Right renal cortex interstitium (tissue), 3 donors: ENCODE measurements at places on chromosomes 2 and 18.

DNA sequence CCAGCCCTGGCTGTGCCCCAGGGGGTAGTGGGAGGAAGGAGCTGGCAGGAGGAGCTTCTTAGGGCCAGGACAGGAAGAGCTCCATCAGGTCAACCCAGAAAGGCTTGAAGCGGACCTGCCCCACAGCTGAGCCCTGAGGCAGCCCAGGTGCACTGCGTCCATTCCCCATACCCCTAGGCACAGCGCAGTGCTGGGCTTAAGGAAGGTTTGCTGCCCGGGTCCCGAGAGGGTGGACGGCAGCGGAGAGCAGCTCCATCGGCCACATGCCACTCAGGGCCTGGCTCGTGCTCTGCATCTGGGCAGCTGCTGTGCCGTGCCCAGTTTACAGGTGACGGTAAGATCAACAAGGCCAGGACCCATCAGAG, 26.4 kb downstream of the DNMT3A start:
- no peak for DNase-seq

DNA sequence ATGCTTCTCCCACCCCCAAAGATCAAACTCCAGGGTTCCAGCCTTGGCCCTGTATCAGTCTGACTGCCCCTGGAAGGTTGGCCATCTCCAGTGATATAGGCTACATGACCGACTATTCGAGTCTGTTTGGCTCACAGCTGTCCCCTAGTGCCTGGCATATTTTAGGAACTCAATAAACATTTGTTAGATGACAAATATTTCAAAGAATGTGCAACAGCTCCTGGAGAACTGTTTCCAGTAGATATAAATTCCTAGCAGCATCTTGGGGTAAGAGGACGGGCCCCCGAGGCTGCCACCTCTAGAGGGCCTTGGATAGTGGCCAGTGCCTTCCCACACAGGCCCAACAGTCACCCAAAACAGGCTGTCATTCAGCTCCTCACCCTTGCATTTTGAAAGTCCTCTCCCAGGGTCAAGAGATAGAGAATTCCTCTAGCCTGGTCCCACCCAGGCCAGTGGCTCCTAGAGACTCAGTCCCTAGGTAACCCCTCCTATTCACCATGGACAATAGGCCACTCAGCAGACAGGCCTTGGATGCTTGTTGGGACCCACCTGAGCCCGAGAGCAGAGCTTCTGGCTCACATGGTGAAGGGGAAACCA, 45.1 kb upstream of the ATP6V1B1 start:
- DNase-seq, result no peak

DNA sequence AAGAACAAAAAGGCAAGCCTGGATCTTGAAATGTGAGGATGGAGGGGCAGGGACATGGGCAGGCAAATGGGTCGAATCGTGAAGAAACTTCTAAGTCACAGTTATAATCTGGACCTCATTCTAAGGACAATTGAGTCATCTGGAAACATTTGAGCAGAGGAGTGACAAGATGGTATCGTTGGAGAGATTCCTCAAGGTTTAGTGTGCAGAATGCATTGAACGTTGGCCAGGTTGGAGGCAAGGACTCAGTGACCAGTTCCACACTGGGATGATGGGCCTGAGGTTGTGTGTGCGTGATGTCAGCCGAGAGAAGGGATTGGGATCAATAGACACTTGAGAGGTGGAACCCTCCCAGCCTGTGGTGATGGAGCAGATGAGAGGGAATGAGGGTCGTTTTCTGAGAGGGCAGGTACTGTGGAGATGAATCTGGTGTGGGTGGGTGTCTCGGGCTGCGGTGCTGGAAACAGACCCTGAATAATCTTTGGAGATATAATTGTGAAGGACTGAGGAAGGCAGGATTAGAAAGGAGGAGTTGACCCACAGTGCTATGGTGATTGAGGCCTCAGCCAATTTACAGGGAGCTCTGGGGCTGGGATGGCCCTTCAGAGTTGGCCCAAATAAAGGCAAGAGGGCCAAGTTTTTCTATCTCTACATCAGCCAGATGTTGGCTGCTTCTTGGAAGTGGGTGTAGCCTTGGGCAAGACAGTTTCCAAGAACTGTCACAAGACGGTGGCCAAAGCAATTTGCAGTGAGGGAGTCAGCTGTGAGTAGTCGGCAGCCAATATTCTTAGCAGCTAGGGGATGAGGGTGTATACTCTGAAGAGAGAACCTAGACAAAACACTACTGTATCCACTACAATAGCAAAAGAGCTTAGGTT, 5.8 kb upstream of the ZNF532 start:
- DNase-seq, result no peak

- DNase-seq, result no peak
Measured at GRCh38 chr2:122019724-122020123, 264.3 kb downstream of the TSN start.

- no peak for DNase-seq
Measured at GRCh38 chr2:239684271-239684810, 283.5 kb upstream of the HDAC4 start.

DNA sequence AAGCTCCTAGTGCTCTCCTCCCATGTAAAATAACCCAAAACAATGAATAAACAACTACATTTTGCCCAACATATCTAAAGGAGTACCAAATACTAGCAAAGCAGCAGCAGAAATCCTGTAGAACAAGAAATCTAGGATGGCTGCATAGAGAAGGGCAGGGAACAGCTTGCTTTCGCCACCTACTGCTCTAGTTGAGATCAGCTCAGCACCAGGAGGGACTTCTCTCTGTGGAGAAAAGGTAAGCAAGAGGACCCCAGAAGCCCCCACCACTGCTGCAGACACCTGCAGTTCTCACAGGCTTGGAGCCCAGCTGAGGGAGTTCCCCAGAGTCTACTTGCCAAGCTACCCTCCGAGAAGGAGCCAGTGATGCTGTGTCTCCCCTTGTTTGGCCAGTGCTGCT, 243.0 kb upstream of the CHST9 start:
- DNase-seq, result no peak

DNA sequence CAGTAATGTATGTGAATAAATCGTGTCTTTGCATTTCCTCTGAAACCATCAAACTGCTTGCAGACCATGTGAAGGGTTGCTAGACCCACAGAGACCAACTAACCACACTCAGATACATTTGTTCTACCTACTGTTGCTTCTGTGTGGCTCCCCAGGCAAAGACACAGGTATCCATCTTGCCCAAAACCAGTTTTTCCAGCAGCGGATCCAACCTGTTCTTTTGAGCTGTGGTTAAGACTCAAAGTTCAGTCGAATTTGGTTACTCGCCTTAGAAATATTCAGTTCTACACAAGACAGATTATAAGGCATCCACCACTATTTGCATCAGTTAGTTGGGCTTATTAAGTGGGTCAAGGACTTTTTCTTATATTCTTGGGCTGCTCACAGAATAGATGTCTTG, 276.2 kb upstream of the EPHA4 start:
- DNase-seq, result no peak

GRCh38 chr2:200944467-200945394, 18.7 kb downstream of the ORC2 start:
- no peak for DNase-seq

DNA sequence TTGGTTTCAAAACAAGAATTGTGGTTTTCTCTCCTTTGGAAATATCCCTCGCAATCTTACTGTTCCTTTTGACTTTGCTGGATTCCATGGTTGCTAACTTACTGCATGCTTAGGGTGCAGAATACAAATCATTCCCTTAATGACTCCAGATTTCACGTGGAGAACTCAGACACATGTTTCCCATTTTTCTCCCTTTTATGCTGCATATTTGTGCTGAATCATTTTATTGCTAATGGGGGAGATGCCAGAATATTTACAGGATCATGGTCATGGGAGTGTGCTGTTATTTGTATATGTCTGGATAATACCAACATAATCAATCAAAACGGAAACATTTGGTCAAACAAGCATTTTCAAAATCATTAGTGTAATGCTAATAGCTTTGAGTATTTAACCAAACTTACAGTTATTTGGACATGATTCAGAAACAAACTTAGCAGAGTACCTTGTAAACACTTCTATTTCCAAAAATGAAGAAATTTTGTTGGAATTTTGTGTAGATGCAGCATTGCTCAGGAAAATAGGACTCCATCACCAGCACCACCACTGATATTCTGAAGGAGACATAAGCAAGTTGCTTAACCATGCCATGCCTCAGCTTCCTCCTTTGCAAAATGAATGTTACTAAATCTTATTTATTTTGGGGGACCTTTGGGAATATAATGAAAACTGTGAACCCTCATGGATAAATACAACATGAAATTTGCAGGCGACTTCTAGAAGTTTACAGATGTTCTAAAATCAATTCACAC, 122.5 kb upstream of the RND3 start:
- no peak for DNase-seq

GRCh38 chr2:239190921-239191885, 209.6 kb downstream of the HDAC4 start:
- no peak for DNase-seq

GRCh38 chr2:62662554-62662953, 43.0 kb upstream of the EHBP1 start:
- DNase-seq, result no peak

DNA sequence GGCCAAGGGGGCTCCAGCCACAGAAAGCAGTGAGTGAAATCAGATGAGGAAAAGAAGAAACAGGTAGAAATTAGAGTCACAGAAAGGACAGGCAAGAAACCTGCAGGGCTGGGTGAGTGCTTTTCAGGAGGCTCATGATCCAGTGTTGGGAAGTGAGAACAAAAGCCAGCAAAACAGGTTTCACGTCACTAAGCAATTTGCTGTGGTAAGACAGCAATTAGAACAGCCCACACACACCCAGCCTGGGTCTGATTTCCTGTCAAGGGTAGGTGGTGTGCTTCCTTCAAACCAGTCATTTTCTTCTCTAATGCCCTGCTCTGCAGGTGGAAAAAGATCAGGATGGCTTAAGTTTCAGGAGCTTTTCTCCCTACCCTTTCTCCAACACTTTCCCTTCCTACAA, 52.9 kb upstream of the XDH start:
- DNase-seq, result no peak
